ENCODE measurements at places on chromosomes 2 and 18.

DNA sequence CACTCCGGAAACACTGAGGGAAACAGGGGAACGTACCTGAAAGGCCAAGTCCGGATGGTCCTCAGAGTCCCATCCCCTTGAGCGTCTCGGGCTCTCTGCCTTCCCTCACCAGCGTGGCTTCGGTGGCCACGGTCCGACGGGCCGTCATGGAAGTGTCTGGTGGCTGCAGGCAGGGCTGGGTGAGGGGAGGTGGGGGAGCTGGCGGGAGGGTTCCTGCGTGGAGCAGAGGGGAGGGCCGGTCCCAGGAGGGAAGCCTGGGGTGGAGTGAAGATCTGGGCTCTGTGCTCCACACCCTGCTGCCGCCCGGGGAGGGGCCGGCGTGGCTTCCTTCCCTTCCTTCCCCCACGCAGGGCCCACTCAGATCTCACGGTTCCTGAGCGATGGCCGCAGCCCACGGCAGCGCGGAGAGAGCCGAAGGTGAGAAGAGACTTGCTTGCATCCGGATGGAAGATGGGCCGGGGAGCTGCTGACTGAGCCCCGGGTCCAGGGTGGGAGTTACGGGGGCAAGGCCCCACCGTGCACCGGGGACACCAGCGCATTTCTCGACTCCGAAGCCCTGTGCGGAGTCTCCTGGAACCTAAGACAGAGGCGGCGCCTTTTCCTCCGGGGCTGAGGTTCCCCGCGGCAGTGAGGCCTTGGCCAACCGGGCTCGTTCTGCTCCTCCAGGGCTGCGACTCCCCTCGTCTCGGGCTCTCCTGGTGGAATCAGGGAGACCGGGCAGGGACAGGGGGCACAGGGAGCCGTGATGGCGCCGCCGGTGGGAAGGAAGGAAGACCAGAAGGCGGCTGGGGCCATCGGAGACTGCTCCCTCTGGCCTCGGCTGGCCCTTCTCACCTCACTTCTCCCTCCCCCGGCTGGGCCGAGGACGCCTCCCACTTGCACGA is 49.1 kb downstream of the KCNF1 start:
- DNase-seq = no peak

DNA sequence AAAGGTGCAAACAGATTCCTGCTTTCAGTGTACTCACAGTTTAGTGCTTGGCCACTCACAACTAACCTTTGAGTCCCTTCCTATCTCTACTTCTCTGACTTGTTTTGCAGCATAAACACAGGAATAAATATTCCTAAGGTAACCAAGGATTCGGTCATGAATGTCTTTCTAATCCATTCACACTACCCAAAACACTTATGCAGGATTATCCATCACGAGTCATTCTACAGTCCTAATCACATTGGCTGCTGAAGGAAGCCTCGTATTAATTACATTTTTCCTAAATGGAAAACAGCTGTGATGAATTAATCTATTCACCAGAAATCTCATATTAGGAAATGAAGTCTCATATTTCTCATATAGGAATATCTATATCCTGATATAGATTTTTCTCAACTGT is 16.3 kb downstream of the RDH14 start:
- DNase-seq = no peak

DNA sequence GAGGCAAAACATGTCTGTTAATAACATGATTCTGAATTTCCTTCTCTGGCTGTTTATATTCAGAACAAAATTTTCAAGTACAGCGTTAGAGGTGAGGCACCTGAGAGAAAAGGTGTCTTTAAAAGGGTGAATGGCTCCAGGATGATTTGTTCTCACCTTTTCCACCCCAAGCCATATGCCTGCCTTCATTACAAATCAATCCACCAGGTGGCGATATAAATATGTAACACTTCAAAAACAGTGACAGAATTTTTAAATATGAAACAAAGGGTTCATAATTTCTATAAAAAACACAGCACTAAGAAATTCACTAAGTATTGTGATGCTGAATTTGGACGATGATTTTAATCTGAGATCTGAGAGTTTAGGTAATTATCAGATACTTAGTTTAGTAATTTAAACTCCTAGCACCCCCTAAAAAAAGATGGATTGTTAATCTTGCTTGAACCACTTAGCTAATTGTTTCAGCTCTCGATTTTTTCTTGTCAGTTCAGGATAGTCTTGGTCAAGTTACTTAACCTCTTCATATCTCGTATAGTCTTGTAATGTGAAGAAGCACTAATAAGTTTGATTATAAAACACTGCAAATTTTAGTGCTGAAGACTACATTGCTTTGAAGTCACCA is 528.8 kb downstream of the CPS1 start:
- no peak for DNase-seq

- no peak for DNase-seq
Observed at GRCh38 chr2:45816272-45816671, 164.8 kb downstream of the PRKCE start.
